ENCODE measurements at places on chromosomes 2 and 18.
A peak's percentile ranks its signal among the peaks of the same experiment; 100 is the strongest.

GRCh38 chr18:67359873-67360838 lies 156.4 kb downstream of the DSEL start:
- DNase-seq, result peak; percentile 93

- peak; percentile 30 for DNase-seq
Observed at GRCh38 chr2:12918835-12919445, 202.2 kb downstream of the TRIB2 start.

DNA sequence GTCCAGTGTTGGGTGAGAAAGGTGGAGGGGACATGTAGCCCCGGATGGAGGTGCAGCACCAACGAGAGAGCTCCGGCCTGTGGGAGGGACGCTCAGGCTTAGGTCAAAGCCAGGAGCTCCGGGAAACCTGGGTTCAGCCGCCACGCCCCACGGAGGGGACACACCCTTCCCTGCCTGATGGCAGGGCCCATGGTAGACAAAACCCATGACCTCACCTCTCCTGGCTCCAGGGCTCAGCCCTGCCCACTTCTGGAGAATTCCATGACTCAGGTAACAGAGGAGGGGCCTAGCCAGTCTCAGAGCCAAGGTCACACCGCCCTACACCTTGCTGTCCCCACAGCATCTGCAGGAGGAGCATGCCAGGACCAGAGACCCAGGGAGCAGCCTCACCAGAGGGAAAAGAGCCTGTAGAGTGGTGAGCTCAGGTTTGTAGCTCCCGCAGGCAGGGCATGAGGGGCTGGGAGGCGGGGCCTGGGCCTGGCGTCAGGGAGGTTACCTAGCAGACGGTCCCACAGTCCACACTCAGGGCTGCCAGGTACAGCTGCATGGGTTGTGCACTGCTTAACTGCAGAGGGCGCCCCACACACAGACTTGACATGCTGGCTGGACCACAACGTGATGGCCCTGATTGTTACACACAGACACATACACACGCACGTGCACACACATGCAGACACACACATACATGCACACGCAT lies 70.8 kb upstream of the SMAD7 start:
- DNase-seq, result no peak

GRCh38 chr2:220915092-220915623 lies 656.9 kb downstream of the EPHA4 start:
- no peak for DNase-seq

DNA sequence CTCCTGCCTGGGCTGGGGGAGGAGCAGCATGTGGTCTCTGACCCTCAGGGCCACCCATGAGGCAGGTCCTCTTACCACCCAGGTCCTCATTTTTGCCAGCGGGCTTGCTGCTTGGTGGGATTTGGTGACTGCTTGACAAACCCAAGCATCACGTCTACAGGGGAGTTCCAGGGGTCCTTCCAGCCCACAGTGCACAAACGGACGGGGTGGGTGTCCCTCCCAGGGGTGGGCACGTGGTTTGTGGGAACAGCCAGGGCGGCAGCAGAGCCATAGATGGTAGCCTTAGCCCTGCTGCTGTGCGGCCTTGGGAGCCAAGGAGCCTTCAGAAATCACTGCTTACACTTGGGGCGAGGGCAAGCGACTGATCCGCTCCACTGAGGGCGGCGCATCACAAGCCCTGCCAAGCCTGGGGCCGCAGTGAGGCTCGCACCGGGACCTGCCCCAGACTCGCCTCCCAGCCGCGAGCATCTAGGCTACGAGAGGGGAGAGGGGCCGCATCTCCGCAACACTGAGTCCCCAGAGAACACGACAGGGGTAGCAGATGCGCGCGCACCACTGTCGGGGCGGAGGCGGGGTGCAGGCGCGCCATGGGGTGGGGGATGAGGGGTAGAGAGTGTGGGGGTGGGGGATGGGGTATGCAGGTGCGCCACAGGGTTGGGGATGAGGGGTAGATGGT lies 36.9 kb downstream of the SNED1 start:
- no peak for DNase-seq

DNA sequence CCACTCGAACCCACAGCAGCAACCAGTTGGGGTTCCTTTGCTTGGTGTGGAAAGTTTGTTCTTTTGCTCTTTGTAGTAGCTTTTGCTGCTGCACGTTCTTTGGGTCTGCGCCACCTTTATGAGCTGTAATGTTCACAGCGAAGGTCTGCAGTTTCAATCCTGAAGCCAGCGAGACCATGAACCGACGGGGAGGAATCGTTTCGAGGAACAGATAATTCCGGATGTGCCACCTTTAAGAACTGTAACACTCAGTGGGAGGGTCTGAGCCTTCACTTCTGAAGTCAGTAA lies 14.3 kb downstream of the GPR17 start:
- DNase-seq, result no peak

DNA sequence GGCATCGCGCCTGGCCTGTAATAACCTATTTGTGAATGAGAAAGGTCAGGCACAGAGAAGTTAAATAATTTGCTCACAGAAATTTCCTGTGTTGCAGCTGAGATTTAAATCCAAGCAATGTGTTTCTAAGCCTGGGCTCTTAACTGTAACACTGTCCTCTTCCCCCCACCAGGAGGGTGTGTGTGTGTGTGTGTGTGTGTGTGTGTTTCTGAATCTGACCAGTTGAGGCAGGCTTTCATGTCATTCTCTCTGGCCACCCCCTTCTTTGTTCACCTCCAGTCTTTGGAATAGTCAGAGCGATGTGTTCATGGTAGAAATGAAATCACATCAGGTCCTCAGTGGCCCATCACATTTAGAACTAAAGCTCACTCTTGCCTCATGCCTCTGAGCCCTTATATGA lies 81.2 kb downstream of the NEDD4L start:
- DNase-seq, result no peak

GRCh38 chr2:121473512-121473911 lies 57.2 kb upstream of the RNU4ATAC start:
- DNase-seq, result no peak

- no peak for DNase-seq
Observed at GRCh38 chr2:71346065-71346464, 14.5 kb downstream of the ZNF638 start.

DNA sequence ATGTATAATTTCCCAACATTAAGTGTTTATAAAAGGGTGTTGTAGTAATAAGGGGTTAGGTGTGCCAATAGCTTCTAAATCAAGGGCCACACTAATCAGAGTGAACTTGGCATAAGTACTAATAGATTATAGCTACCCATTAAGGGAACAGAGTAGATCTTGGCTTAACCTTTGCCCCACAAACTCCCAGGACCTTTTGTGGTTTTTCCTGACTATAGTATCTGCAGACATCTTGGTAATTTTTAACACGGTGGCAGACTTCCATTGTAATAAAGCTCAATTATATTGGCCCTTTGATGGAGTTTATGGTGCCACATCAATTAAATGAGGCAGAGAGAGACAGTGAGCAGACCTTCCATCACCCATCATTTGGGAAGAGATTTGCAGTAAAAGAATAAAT lies 358.5 kb upstream of the HNRNPA3 start:
- DNase-seq, result no peak

- DNase-seq, result no peak
Observed at GRCh38 chr2:31413862-31414550, 536 bp downstream of the XDH start.

- DNase-seq, result no peak
Observed at GRCh38 chr2:27431395-27431794, 3.0 kb downstream of the NRBP1 start.

- DNase-seq, result no peak
Observed at GRCh38 chr2:40257340-40258134, 194.4 kb downstream of the SLC8A1 start.

DNA sequence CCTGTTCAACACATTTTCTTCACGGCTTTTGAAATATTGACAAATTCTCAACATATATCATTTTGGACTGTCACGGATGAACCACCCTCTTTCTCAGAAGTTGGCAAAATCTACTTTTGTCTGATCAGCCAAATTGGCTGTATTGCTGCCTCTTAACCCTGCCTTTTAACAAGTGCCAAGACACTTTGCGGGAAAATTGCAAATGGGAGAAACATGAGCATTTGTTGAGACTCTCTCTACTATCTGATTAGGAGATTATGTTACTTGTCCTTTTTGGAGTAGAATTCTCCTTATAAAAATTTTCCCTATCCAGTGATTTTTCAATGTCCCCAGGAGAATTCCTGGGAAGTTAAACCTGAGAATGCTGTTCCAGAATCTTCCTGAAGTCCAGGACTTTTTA lies 256.2 kb upstream of the ZSWIM2 start:
- DNase-seq, result no peak

GRCh38 chr2:503288-503999 lies 173.8 kb downstream of the TMEM18 start:
- DNase-seq, result no peak

DNA sequence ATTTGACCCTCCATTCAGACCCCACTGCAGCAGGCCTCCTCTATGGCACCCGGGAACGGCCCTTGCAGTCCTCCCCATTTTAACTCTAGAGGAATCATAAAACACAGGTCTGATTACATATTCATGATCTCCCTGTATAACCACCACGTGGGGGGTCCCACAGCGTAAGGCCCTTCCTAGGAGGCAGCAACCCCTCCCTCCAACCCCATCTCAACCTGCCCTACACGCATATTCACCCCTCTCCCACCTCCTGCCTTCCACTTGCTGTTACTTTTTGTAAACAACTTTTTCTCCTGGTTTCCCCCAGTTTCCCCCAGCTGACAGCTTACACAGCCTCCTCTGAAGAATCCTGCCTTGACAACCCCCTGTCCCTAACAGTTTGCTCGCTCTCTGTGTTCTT lies 85.1 kb upstream of the FOXI3 start:
- no peak for DNase-seq

GRCh38 chr2:230335864-230336506 lies 9.0 kb downstream of the SP140L start:
- no peak for DNase-seq

GRCh38 chr2:188570370-188570769 lies 278.7 kb downstream of the GULP1 start:
- no peak for DNase-seq

DNA sequence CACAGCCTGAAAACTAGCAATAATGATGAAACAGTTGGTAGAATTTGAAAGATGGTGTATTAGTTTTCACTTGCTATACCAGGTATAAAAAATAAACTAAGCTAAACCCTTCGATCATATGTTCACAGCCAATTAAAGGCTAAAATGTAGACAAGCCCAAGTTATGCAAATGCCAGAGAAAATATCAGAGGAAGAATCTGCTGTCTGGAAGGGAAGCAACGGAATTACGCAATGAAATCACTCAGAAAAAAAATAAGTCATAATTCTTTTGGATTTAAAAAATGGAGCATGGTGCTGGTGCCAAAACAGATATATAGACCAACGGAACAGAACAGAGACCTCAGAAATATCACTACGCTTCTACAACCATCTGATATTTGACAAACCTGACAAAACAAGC lies 108.3 kb downstream of the ARL4C start:
- DNase-seq, result no peak

GRCh38 chr2:236662231-236663185 lies 92.9 kb downstream of the ACKR3 start:
- no peak for DNase-seq

GRCh38 chr18:44796429-44797428 lies 116.0 kb downstream of the SETBP1 start:
- DNase-seq, result no peak

DNA sequence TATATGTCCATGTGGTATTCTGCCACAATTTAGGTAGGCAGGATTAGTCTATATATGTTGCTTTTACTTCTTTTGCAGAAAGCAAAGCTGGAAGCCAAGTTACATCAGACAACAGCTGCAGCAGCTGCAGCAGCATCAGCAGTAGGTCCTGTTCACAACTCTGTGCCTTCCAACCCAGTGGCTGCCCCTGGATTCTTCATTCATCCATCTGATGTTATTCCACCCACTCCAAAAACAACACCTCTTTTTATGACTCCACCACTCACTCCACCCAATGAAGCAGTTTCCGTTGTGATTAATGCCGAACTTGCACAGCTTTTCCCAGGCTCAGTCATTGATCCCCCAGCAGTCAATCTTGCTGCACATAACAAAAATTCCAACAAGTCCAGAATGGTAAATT lies 107.6 kb downstream of the BIRC6 start:
- DNase-seq, result no peak

- no peak for DNase-seq
Observed at GRCh38 chr2:217989221-217989948, 13.4 kb downstream of the TNS1 start.

- DNase-seq, result no peak
Observed at GRCh38 chr2:211664321-211664720, 874.3 kb downstream of the ERBB4 start.

- no peak for DNase-seq
Observed at GRCh38 chr18:11357678-11358077, 208.3 kb upstream of the PIEZO2 start.

GRCh38 chr2:225429717-225430116 lies 30.2 kb downstream of the NYAP2 start:
- DNase-seq, result peak; percentile 10

DNA sequence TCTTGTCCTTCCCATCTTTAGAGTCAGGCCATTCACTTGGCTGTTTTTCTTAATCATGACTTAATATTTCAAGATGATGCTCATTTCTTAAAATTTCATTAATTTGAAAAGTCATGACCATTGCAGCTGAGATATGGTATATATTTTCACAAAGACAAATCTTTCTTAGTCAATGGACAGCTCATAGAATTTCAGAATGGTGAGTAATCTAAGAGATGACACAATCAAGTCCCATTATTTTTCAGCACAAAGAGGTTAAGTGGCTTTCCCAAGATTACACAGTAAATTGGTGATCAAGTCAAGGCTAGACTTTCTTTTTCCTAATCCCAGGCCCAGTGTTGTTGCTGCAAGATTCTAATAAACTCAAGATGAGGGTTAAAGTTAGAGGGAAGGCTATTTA lies 34.4 kb upstream of the NT5C1B start:
- DNase-seq, result peak; percentile 62

DNA sequence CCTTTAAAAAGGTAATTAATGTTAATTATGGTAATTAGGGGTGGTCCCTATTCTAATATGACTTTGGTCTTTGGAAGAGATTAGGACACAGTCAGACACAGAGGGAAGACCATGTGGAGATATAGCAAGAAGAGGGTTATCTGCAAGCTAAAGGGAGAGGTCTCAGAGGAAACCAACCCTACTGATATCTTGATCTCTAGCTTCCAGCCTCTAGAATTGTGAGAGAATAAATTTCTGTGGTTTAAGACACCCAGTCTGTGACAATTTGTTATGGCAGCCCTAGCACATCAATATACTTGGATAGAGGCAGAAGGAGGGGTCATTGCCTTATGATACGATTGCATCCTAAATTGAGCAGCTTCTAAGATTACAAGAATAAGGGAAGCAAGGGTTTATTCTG lies 21.3 kb upstream of the NT5C1B start:
- DNase-seq, result no peak

DNA sequence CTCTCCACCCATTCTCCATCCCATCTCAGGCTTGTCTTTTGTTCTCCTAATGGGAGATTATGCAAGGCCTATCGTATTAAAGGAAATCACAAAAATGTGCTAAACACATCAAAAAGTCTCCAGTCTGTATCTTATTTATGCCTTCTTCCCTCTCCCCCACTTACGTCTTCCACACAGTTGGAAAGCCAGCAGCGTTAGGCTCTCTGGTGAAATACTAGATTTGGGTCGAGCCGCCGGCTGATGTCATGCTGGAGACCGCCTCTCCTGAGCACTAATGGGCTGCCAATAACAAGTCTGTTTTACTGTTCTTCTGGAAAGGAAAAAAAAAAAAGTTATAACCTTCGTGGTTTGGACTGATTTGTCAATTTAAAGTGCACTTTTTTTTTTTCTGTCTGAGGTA lies 182.7 kb upstream of the SIX2 start:
- DNase-seq, result no peak

GRCh38 chr2:222576171-222577081 lies 79.5 kb downstream of the FARSB start:
- DNase-seq, result no peak

GRCh38 chr2:182456784-182457183 lies 29.9 kb upstream of the PDE1A start:
- DNase-seq, result no peak

Measured in non-pigmented ciliary epithelial cell (primary cell).